ENCODE measurements at places on chromosomes 1 and 21. TPM values are rescaled to one million over a fixed set of nuclear protein-coding genes. Genes with fewer than 3 reads are reported as not detected.

The BRDT gene
- not detected for polyA plus RNA-seq

GRCh38 chr1:156842618-156843300 is 16.2 kb downstream of the INSRR start:
- DNase-seq, result no peak

DNA sequence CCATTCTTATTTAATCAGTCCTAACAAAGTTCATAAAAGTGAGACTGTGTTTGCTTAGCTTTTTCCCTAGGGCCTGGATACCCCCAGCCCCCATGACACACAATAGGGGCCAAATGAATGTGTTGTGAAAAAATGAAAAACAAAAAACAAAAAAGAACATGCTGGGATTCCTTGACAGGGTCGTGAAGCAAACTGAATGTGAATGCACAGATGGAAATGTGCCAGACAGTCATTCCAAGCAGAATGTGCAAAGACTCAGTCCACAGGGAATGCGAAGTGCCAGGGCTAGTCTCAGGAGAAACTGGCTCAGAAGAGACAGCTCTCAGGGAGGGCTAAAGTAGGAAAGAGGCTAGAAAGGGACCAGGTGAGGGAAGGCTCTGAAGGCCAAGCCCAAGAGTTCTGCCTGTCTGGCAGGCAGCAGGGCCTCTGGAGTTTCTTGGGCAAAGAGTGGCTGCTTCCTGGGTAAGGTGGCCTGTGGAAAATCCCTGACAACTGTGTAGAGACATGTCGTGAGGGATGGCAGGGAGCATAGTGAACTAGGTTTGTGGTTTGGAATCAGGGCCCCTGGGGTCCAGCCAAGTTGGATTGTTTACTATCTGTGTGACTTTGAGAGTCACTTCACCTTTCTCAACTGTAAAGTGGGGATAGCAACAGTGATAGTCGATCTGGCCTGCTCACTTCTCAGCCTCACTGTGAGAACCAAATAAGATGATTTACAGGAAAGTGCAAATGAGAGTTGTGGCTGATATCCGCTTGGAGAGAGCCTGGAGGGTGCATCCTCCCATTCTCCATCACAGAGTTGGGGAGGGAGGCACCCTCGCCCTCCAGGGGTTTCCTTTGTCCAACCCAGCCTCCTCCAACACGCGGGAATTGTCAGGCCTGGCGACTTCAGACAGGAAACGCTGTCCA is 1.2 kb upstream of the ADAM15 start:
- DNase-seq, result no peak

GRCh38 chr1:153113416-153113815 is at the start of gene SPRR2F:
SPRR2F (minus strand) TSS chr1:153113516; CDS start chr1:153112733, 783 bp downstream.
- DNase-seq, result no peak

The CLCA2 gene
- not detected for polyA plus RNA-seq

DNA sequence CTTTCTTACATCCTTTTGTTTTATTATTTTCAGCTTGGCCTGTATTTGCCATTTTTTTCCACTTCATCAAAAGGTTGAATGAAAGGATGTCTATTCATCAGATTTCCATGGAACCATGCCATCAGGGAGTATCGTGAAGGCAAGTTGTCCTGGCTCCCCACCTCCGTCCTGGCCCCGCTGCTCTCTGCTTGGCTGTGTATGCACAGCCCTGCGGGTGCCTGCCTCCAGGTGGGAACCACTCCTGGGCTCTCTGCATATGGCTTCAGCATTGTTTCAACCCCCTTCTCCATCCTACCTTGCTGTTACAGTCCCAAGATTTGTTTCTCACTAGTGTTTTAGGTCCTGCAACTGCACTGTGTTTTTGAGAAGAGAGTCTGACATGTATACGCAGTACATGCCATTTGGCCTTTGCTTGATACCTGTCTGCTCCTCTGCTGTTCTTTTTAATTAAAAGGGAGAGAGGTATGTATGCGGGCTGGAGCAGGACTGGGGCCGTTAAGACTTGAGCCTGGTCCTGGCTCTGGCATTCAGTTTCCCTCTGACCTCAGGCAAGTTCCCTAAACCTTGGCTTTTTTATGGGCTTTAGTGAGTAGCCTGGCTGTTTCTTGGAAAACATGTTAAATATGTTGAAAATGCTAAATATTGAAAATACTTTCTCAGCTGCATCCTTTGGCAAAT is 69.9 kb upstream of the GCLM start:
- no peak for DNase-seq

The ALPL gene
- 3.0 TPM for polyA plus RNA-seq

GRCh38 chr1:245939756-245940345 is 567.2 kb downstream of the SMYD3 start:
- DNase-seq, result no peak

DNA sequence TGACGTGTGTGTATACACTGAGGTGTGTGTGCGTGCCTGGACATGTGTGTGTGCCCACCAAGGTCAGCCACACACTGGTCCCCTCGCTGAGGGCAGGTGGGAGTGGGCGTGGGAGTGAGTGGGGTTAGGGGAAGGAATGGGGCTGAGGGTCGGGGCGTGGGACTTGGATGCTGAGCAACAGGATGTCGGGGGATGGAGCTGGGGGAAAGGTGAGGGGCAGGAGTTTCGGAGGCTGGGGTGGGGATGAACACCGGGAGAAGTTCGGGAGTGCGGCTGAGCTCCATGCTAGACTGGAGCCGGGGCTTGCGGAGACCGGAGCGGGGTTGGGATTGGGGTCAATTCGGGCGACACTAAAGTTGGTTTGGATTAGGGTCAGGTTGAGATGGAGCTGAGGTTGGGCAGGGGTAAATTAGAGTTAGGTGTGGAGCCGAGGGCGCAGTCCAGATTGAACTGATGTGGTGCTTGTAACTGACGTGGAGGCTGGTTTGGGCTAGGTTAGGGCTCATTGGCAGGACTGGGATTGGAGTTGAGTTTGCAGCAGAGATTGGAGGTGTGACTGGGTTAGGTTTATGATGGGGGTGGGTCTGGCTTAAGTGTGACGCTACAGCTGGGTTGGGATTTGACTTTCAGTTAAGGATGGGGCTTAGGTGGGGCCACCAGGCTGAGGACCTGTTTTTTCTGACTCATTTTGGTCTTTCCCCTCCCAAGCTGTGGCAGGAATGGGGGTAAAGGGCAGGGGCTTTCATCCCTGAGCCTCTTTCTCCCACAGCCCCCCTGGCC is 3.3 kb upstream of the GUCA2A start:
- DNase-seq, result no peak

- no peak for DNase-seq
Measured at GRCh38 chr1:54557671-54558355, 9.8 kb downstream of the ACOT11 start.

DNA sequence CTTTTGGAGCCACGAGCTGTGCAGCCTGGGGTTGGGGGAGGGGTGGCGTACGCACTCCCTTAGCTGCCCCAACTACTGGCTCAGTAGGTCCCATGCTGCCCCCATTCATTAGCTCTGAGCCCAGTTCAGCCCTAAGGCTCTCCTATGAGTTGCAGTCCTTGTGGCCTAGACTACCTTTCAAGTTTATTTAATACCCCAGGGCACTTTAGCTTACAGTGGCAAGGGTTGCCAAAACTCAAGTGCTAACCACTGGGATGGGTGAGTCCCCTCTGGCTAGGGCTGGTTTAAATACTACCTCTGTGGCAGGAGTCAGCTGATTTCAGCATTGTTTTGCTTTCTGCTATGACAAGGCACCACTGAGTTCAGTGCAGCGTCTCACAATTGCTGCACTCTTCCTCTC is 118.2 kb downstream of the ODF2L start:
- DNase-seq, result no peak

DNA sequence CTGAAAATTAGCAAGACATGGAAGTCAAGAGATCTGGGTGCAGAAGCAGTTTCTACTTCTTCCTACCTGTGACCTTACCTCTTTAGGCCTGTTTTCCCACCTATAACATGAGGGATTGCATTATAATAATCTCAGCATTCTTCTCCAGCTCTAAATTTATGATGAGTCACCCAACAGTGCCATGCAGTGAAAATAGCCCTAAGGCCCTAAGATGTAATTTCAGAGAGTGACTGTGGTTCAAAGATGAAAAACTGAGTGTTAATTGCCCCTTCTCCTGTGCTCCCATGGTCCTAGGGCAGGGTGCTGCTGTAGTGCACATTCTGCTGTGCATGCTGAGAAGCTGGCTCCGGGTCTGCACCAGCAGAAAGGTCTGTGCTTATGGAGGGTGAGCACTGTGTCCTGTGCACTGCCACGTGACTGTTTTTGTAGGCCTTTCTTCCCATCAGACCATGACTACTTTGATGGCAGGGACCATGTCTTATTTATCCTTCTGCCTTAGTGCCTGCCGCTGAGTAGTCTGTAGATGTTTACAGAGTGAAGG is 29.7 kb downstream of the JUN start:
- no peak for DNase-seq

The SPATA21 gene
- not detected for polyA plus RNA-seq

GRCh38 chr21:42599962-42600361 is 53.5 kb upstream of the PDE9A start:
- no peak for DNase-seq

- no peak for DNase-seq
Measured at GRCh38 chr1:77036560-77036959, 169.3 kb downstream of the ST6GALNAC5 start.

DNA sequence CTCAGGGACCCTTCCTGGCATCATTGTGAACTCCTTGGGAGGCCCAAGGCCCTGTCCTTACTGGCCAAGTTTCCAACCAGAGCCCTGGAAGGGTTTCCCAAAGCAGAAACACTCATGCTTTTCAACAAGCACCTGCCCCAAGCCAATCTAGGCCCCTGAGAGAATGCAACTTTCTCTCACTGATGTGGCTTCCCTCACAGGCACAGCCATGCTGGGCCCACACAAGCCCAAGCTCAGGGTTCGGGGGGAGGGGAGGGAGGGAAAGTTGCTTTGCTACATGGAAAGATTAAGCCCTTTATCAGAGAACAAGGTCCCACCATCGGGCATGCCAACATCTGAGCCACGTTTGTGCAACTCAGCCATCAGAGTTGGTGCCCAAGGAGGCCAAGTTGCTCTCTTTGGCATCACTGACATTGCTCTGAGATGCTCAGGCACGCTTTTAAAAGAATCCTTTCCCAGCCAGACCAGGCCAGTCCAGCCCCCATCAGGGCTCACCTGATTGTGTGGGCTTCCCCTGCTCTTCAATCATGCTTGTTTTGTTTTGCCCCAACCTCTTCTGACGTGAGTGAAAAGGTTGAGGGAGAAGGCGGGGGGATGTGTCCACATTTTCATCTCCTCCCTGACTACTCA is 43.5 kb downstream of the RIMS3 start:
- no peak for DNase-seq

The TP73 gene
- polyA plus RNA-seq, result 1.0 TPM

- no peak for DNase-seq
Measured at GRCh38 chr1:212607206-212607912, 1.2 kb upstream of the ATF3 start.

DNA sequence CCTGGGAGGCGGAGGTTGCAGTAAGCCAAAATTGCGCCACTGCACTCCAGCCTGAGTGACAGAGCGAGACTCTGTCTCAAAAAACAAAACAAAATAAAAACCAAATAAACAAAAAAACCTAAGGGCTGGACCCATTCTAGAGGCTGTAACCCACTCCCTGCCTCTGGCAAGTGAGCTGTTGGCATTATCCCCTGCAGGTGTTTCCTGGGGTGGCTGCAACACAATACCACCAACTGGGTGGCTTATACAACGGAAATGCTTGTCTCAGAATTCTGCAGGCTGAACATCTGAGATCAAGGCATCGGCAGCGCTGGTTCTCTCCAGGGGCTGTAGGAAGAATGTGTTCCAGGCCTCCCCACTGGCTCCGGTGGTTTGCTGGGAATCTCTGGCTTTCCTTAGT is 15.2 kb downstream of the LRRC38 start:
- DNase-seq, result no peak

GRCh38 chr1:114559356-114559755 is 22.1 kb downstream of the BCAS2 start:
- no peak for DNase-seq

DNA sequence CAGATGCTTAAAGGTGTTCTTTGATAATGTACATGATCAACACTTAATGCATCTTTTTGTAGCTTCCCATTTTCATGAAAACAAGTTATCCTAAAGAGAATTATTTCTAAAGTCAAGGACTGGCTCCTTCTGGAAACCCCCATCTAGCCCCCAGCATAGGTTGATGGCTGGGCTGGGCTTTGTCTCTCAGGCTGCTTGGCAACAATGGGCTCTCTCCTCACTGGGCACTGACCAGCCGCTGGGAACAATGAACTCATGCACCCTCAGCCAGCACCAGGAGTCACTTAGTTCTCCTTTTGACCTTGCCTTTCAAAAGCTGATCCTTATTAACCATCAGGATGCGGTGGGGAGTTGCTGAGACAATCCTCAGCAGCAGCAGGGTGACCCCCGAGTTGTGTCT is 293.0 kb upstream of the PLXNA2 start:
- no peak for DNase-seq

- DNase-seq, result no peak
Measured at GRCh38 chr1:229440851-229441537, 7.1 kb upstream of the ACTA1 start.

The C1orf185 gene
- polyA plus RNA-seq, result not detected

DNA sequence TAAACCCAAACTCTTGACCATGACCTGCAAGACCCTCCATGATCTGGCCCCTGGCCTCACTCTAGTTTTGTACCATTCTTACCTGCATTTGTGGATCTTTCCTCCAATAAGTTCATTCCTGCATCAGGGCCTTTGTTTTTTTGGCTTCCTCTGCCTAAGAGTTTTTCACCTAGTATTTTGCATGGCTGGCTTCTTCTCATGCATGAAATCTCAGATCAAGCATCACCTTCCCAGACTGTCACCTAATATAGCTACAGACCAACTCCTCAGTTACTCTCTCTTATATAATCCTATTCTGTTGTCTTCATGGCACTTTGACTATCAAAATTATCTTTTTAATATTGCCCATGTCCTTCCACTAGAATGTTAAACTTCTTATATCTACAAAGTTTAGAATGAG is 54.2 kb downstream of the BTBD8 start:
- DNase-seq, result no peak

DNA sequence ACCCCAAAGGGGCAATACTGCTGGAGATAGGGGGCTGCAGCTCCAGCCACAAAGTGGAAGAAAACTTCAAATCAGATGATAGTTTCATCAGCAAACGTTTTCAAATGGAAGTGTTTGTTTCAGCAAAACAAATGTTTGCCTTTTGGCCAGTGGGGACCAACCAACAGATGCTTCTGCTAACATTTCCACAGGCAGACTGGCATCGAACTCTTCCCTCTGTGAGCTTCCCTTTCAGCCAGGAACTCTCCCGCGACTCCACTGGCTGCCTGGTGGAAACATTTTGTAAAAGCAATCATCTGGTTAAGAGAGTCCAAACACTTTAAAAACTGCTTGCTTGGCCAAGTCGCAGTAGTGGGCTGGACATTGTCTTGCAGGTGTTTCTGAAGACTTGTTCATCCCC is 30.7 kb downstream of the CENPF start:
- no peak for DNase-seq

The KLF17 gene
- polyA plus RNA-seq, result 0.13 TPM

GRCh38 chr1:181730606-181731005 is 247.3 kb downstream of the CACNA1E start:
- DNase-seq, result no peak

DNA sequence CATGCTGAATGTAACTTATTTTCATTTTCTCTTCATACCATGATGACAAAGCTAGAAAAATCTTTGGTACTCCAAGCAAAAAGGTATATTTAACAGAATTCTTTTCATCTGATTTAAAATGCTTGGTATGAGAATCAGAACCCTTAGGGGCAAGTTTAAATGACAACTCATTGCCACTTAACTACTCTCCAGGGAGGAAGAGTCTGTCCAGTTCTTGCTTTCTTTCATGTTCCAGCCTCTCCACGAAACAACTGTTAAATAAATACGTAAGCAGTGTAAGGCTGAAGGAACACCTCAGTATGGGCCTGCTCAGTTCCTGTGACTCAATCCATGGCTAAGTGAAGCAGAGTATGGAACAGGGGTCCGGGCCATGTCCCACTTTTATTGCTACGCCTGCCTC is 1.6 kb downstream of the LCE2A start:
- no peak for DNase-seq

- no peak for DNase-seq
Measured at GRCh38 chr1:165011186-165011585, 345.3 kb downstream of the LMX1A start.
